ENCODE measurements at places on chromosomes 7 and 10.

DNA sequence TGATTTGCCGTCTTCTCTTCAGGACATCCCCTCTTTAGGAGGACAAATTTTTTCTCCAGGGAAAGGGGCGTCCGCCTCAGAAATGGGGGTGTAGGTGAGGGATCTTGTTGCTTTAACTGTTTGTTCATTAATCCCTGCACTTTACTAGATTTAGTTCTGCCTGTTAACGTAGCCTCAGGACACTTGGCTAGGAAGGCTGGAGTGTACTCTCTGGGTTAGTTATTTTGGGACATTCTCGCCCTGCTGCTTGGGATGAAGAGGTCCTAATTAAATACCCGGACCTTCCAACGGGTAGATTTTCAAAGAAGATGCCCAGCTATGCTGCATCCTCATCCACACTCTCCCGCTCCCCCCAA lies 552 bp upstream of the ZNF365 start:
- no peak for DNase-seq

DNA sequence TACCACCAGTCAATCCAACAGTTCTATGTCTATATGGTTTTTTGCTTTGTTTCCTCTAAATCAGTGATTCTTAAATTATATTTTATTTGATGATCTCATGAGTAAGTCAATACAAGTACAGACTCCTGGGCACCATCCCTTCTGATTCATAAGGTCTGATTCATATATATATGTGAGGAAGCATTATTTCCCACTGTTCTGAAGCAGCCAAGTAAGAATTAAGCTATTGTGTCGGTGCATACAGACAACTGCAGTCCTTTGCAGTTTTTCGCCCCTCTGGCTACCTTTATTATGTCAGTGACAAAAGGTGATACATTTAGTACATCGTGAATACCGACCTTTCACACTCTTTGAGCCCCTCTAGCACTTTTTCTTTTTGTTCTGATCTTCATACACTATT lies 1079.6 kb upstream of the C7orf33 start:
- DNase-seq: no peak

- no peak for DNase-seq
Observed at GRCh38 chr7:39459636-39460035, 106.6 kb upstream of the YAE1 start.

DNA sequence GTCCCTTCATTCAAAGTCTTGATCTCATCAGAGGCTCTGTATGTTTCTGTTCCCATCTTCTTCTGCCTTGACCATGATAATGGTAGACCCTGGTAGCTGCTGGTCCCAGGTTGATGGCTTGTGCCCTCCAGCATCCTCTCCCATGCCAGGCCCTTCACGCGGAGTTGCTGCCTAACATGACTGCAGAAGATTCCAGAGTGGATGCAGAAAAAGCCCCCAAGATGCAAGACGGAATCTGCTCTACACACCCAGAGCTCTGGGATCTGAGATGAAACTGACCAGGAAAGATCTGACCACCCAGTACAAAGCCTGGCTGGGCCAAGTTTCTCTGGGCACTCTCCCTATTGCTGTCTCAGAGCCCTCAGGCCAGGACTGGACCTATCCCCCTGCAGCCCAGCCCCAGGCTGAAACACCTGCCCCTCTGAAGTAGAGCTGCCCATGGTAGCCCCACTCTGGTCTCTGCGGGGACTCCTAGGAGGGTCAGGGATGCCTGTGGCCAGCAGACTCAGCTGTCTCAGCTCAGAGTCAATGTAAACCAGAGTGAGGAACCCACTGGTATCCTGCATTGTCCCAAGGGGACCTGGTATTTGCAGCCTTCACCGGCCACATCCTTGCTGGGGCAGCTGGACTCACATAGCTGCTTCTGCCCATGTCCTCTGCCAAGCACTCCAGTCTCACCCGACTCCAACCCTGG lies 9.5 kb upstream of the FRMD4A start:
- no peak for DNase-seq

- DNase-seq: peak; percentile 44
Observed at GRCh38 chr7:140674899-140675701, 2.4 kb downstream of the ADCK2 start.

GRCh38 chr10:126094537-126094936 lies 198.2 kb downstream of the FANK1 start:
- no peak for DNase-seq

DNA sequence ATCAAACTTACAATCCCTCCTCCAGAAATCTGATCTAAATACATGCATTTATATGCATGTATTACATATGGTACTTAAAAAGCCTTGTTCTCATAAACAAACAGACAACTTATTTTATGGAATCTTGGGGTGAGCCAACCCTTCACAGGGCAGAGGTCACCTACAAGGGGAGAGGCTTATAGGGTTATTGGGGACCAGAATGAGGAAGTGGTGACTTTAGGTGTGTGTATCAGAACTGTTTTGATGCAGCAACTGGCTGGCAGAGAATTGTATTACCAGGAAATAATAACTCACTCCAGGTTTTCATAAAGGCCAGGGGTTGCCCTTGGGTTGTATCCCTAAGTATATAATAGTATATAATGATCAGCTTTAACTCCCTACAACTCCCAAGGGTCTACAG lies 91.1 kb downstream of the SVIL start:
- DNase-seq: no peak

- DNase-seq: peak; percentile 23
Observed at GRCh38 chr7:69893906-69894305, 295.6 kb downstream of the AUTS2 start.

GRCh38 chr10:86182595-86182994 lies 184.0 kb downstream of the GRID1 start:
- DNase-seq: no peak
